EL (cell line): ENCODE measurements at places on chromosomes 7 and 10.

DNA sequence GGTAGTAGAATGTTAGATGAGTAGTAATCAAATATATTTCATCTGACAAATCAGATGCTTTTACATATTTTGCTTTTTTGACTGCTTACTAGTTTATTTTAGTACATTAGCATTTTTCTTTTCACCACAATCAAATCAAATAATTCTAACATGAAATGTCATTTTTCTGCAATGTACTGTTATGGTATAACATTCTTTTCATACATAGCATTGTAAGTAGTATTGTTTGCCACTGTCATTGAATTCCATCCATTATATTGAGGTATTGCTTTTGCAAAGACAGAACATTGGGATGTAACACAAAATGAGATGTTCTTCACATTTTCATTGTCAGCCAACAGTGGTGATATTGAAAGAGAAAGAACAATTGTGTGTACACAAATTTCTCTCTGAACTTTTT, 107.4 kb downstream of the TRIL start:
- no peak for DNase-seq

DNA sequence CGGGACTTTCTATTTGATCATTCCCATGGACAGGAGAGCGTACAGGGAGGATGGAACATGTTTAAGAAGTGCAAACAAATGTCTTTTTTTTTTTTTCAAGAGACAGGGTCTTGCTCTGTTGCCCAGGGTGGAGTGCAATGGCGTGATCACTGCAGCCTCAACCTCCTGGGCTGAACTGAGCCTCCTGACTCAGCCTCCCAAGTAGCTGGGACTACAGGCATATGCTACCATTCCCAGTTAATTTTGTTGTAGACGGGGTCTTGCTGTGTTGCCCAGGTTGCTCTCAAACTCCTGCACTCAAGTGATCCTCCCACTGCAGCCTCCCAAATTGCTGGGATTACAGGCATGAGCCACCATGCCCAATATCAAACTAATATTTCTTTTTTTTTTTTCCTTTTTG, 40.5 kb downstream of the SPDYE5 start:
- DNase-seq, result no peak

- no peak for DNase-seq
Measured at GRCh38 chr10:69375307-69376151, 41.2 kb downstream of the TACR2 start.

GRCh38 chr7:123594813-123595241, 6.8 kb upstream of the ASB15 start:
- no peak for DNase-seq

GRCh38 chr10:119422682-119423509, 119.6 kb downstream of the RGS10 start:
- no peak for DNase-seq

- no peak for DNase-seq
Measured at GRCh38 chr7:127665922-127666321, 13.9 kb downstream of the SND1 start.

DNA sequence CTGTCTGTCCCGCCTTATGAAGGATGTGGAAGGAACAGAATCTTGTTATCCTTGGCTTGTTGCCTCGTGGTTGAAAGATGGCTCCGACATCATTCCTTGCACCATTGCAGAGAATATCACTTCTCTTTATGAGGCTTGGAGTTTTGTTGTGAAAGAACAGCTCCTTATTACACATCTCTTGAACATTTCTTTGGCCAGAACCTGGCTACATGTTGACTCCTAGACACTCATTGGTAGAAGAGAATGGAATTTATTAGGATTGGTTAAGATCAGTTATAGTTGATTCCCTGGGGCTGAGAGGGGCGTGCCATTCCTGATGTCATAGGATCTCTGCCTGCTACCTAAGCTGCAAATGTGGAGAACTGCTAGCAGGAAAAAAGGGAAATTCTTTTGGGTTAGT, 180.5 kb upstream of the CTBP2 start:
- DNase-seq, result peak; percentile 5

GRCh38 chr10:124641282-124642087, 102.7 kb downstream of the FAM53B start:
- DNase-seq, result peak; percentile 36

- no peak for DNase-seq
Measured at GRCh38 chr7:122217125-122217524, 73.1 kb upstream of the AASS start.

DNA sequence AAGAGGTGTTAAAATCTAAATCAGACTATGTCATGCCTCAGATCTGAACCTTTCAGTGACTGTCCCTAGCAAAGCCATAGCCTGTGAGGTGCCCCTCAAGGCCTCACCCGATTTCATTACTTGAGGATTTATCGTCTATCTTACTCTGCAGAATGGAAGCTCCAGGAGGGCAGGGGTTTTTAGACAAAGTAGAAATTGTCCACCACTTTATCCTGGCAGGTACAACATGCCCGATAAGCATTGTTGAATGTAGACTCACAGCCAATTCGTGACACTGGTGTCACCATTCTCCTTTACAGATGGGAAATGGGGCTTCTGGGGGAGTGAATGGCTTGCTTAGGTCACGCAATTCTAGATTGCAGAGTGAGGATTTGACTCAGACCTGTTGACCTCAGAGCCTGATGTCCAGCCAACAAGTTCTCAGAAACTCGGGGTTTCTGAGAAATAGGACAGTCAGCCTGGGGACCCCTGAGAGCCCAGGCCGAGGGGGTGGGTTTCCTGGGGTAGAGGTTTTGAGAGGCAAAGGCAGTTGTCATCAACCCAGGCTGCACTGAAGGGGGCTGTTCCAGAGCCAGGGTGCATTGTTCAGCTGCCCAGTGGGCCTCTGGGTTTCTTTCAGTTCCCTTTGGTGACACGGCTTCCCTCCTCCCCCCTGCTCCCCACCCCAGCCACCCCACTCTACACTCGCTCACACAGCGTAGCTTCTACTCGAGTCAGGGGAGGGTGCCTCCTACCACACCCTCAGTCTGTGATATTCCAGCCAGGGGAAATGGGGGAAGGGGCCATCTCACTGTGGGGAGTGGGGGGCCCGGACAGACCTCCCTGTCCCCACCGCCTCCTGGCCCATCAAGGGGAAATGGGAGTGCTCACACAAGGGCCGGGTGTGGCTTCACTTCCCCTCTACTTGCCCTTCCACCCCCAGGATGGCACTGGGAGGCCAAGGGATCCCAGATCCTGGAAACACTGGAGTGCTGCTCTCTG, 3.1 kb upstream of the IRF5 start:
- no peak for DNase-seq

DNA sequence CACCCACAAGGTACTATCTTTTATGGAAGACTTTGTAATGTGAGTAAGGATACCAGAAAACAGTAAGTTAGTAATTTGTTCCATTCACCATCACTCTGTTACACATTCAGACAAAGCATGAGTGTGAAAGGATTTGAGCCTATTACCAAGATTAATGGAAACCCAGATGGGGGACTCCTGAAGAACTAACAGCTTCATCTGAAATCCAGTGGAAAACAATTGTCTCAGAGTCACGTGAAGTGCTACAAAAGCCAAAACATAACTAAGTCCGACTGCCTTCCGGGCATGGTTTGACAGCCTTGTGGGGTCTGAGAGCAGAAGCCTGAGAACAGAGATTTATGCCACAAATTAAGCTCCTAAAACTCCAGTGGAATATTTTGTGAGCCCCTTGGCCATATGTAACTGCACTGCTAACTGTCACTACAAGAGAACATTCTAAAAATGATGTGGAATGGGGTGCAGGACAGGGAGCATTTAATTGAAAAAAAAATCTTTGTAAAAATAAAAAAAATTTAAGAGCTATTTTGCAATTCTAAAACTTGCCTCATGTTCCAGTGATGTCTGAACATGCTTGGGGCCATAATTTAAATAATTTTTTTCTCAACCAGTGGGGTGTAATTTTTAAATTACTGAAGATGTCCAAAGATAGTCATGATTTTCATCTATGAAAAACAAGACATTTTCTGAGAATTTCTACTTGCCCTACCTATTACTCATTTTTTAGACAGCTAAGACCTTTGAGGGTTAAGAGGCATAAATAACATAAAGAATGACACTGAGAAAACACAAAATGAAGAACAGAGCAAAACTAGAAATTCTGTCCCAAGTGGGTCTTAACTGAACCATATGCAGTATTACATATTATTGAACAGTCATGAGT, 555.0 kb downstream of the INHBA start:
- no peak for DNase-seq

GRCh38 chr10:132707776-132708171, 78.2 kb downstream of the NKX6-2 start:
- no peak for DNase-seq

DNA sequence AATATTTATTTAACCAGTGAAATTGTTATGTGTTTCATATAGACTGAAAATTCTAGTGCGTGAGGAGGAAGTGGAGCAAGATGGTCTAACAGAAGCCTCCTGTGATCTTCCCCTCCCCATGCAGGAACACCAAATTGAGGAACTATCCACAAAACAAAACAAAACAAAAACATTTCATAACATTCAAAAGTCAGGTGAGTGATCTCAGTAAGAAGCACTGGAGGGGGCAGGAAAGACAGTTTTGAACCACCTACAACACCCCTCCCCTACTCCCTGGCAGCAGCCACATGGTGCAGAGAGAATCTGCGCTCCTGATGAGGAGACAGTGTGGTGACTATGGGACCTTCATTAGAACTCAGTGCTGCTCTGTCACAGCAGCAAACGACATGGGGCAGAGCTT, 221.9 kb upstream of the SEMA3C start:
- no peak for DNase-seq

DNA sequence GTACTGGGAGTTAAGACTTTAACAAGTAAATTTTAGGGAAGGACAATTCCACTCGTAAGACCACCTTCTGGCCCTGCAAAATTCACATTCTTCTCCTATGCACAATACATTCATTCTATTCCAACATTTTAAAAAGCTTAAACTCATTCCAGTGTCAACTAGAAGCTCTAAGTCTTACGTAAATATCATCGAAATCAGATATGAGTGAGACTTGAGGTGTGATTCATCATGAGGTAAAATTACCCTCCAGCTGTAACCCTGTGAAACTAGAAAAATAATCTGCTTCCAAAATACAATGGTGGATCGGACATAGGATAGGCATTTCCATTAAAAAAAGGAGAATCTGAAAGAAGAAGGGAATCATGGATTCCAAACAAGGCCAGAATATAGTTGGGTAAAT, 370.3 kb downstream of the CDC14C start:
- DNase-seq, result no peak
